Activated CD8-positive, alpha-beta memory T cell treated with anti-CD3 and anti-CD28 coated beads, Interleukin-2, amount 10 ng/mL, durations not matched to agents 7 days and 5 days (primary cell): ENCODE measurements at places on chromosomes 3 and 15. TPM values are rescaled to one million over a fixed set of nuclear protein-coding genes. Genes with fewer than 3 reads are reported as not detected.

Gene CCR3
- total RNA-seq: 1.4 TPM

- no peak for DNase-seq
These were observed 38.0 kb upstream of the RASGRF1 start for GRCh38 chr15:79128556-79128955.

Gene OR5K2
- total RNA-seq: not detected

DNA sequence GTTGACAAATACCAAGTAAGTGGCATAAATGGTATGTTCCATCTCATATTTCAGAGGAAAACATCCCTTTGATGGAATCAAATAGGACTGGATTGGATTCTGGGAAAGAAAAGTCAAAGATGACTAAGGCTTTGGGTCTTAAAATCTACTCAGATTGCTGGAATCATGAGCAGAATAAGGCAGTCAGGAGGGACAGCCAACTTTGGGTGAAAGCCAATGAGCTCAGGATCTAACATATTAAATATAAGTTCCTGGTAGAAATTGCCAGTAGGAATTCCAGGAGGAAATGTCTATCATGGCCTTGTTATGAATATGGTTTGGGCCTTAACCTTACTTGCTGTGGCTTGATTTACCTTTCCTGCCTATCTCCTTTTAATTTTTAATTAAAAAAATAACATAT is 55.3 kb downstream of the ISL2 start:
- no peak for DNase-seq

GRCh38 chr3:65950340-65951326 is 88.1 kb downstream of the MAGI1 start:
- DNase-seq: no peak

Gene TUSC7
- total RNA-seq: not detected

GRCh38 chr3:41044523-41044922 is 154.8 kb upstream of the CTNNB1 start:
- DNase-seq: no peak
